ENCODE measurements at places on chromosomes 7 and 10.

DNA sequence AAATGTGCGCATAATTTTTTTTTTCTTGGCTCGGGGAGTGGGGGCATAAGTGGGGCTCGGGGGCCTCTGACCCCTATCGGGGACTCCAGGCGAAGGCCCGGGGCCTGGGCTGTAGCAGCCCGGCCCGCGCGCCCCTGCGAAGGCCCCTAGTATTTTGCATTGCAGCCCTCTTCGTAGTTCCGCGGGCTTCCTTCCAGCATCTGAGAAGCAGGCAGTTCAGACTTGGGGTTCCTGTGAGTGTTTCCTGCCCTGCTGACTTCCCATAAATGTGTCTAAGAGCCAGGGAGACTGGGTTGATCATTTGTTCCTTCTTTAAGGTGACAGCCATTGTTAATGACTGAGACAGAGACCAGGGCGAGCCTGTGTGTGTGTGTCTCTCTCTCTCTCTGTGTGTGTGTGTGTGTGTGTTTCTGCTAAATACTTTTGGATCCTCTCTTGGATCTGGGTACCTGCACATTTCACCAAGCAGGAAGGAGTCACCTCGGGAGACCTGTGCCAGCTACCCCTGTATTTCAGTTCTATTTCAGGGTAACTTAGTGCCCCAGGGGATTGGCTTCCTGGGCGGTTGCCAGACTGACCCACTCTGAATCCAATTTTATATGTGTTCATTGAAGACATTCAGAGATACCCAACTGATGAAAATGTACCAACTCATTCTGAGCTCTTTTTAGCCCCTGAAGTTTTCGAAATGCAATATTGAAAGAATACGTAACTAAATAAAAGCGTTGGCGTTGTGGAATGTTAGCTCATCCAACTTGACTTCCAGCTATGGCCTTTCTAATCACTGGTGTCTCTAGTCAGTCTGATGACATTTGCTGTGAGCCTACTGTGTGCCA lies 805 bp downstream of the MSRB2 start:
- DNase-seq, result no peak

DNA sequence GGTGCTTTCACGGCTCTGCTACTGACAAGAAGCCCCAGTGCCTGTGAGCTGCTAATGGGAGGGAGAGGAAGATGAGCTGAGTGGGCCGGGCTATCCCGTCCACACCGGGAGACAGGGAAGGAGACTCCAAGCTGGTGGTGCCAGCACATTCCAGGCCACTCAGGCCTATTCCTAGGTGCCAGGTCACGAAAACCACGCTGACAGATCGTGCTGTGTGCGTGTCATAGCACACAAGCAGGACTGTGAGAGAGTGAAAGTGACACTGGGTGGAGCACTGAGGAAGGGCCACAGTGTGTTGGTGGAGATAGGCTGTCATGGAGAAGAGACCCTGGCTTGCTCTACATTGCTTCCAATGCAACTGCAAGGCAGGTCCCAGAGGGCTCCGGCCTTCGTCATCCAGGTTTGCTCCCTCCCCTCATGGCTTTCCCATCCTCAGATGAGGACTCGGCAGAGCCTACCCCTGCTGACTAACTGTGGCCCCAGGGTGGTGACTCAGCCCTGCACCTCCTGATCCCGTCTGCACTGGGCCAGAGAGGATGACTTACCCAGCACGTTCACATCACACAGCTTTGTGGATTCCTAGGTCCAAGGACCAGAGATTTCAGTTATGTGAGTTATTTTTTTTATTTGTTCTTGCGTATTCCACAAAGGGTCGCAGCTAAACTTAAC lies 167.3 kb downstream of the EGFR start:
- DNase-seq, result no peak

- no peak for DNase-seq
Observed at GRCh38 chr10:929960-930624, 1.4 kb downstream of the LARP4B start.

DNA sequence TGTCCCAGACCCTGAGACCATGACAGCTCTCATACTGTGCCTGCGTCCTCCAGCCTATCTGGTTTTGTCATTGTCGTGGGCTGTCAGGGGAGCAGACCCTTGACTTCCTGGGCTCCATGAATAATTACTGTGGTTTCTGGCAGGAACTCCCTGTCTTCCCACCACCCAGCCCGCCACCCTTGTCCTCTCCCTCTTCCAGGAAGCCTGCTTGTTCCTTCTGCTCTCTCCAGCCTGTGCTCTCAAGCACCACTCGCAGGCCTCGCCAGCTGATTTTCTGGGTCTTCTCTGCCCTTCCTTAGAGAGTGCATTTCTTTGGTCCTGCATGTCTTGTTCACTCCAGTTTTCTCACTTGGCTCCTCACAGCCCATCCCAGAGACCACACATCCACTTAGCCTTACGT lies 224.5 kb upstream of the INHBA start:
- no peak for DNase-seq

DNA sequence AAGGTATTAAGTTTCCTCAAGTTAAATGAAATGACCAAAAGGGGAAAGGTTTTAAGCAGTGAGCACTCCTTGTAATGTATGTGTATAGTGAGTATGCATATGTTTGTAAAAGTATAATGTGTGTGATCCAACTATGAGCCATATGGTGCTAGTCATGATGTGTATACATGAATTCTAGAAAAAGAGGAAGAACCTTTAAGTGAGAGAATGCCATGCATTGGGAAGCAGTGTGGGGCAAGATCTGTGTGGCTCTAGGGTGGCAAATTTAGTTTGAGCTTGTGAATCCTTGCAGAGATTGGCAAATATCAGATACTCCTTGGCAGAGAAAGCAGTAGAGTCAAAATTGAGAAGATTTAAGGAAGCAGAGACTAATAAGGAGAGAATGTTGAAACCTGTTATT lies 435.0 kb downstream of the AUTS2 start:
- DNase-seq, result no peak

DNA sequence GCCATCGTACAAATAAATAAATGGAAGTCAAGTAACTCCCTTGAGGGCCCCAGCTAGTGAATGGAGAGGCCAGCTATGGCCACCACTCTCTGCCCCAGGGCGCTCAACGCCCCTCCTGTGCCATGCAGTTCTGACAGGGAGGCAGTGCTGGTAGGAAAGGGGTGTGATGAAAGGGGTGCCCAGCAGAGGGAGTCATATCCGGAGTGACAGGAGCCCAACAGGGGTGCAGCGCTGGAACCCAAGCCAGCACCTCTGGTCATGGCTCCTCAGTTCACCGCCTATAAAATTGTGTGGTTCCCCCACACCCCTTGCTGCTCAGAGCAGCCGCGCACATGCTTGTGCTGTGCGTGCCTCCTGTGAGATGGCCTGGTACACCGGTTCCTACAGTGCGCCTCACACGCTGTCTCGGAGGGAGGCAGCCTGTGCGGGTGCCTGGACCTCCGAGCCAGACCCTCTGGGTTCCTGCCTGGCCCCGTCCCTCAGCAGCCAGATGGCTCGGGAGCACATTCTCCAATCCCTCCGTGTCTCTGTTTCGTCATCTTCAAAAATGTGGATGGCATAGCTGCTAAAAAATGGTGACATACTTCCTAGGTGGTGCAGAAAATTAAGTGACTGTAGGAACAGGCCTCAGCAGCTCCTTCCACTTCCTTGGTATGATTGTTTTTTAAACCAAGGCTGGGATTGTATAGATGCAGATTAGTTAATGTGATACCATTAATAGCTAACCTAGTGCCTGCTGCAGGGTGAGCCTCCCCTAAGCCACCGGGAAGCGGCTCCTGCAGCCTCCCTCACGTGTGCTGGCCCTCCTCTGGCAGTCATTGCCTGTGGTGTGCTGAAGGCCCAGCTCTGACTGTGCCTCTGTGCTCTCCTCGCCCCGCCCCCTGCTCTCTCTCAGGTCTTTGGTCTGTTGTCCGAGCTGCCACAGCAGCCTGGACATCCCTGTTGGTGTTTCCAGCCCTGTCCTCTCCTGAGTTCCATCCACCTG lies 125.8 kb downstream of the EGFR start:
- no peak for DNase-seq

GRCh38 chr10:24041034-24041433 lies 167.9 kb upstream of the KIAA1217 start:
- DNase-seq, result no peak

GRCh38 chr10:61836888-61837754 lies 64.4 kb upstream of the ARID5B start:
- no peak for DNase-seq

GRCh38 chr7:128833148-128833945 lies 3.1 kb downstream of the FLNC start:
- DNase-seq, result no peak

DNA sequence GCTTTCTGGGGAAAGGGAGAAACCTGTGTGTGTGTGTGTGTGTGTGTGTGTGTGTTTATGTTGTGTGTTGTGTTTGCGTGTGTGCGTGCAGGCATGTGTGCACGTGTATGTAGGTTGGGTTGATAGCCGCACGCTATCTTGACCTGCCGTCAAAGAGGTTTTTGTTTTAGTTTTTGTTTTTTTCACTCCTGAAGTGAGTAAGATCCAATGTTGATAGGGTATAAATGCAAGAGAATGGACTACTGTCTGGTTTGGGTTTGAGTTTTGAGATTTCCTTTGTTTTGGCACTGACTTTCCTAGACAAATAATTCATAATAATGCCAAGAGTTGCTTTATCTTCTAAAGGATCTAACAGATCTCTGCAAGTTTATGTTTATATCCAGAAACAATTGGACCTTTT lies 27.8 kb downstream of the POU6F2 start:
- DNase-seq, result no peak

GRCh38 chr7:116232350-116232749 lies 22.0 kb downstream of the TES start:
- no peak for DNase-seq

- DNase-seq, result no peak
Observed at GRCh38 chr7:155972651-155973390, 160.6 kb upstream of the SHH start.
